ENCODE measurements at places on chromosomes 6 and 20.

- no peak for DNase-seq
Observed at GRCh38 chr6:118739696-118740353, 88.4 kb upstream of the CEP85L start.

DNA sequence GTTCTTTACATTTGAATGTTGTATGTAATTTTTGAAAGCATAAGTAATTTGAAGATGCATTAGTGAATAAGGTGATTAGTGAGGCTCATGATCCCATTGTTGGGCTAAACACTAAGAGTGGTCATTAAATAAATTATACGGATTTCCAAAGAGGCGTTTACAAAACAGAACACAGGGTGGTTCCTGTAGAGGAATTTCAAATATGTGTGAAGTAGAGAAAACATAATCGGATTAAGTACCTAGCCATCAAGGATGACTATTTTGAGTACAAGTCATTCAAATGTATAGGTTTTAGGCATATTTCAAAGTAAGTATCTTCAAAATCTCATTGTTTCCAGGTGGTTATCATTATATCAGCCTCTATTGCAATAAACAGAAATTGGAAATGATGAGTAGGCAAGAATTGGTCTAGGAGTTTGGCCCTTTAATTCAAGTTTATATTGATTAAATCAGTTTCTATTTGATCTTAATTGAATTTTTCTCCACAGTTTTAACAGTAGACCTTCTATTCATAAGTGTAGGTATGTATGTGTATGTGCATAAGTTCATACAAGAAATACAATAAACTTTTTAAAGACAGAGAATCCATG is 94.8 kb downstream of the MYLK4 start:
- no peak for DNase-seq

DNA sequence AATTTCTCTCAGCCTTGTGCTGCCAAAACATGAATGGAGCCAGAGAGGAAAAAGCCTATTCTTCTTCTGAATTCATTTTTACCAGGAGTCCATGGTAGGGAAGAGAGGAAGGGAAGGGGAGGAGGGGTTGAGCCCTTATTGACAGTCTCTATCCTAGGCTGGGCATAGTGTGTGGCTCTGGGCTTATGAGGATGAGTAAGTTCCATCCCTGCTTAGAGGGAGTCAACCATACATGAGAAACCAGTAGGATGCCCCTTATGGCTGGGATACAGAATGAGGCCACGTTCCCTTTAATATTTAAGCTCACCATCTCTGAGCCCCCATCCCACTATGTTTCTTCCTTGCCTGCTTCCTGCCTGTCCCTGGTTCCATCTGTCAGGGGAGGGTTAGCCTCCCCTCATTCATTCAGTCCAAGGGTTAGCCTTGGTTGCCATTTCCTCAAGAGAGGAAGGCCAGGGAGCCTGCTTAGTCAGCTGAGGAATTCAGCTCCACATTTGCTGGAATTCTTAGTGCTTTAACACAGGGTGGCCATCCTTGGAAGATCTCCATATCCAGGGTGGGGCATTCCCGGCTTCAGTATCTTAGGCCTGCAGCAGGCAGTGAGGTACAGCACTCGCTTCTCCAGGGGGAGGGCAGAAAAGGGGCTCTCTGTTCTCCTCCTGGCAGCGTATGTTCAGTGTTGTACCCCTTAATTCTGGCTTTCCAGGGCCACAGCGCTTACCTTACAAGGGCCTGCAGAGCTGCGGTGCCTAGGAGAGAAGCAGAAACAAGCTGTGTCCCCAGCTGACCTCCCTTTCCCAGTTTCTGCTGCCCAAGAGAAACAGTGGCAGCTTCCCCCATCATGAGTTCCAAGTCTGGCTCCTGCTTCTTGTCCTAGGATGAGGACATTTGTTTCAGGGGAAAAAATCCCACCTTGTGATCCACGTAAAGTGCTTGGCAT is 12.5 kb downstream of the SIRT5 start:
- no peak for DNase-seq

- DNase-seq: no peak
Observed at GRCh38 chr20:53944796-53945195, 125.6 kb downstream of the BCAS1 start.

DNA sequence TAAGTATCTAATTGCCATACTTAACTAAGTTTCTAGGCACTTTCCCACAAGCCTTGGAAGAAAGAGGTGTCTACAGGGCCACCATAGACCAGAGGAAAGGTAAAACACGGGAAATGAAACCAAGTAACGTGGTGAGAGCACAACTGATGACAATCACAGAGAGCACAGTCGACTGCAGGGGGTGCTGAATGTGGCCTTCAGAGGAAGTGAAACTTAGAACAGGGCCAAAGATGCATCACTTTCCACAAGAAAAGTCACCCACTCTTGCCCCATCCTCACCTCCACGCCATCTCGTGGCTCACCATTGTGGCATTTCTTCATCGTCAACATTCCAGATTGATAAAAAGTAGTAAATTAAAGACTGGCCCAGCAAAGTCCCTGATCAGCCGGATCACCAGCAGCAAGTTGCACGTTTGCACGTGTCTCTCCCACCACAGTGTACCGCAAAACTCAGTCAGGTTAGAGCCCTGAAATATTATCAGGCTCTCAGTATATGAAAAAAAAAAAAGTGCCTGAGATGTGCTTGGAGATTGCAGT is 31.4 kb downstream of the HIVEP2 start:
- no peak for DNase-seq

DNA sequence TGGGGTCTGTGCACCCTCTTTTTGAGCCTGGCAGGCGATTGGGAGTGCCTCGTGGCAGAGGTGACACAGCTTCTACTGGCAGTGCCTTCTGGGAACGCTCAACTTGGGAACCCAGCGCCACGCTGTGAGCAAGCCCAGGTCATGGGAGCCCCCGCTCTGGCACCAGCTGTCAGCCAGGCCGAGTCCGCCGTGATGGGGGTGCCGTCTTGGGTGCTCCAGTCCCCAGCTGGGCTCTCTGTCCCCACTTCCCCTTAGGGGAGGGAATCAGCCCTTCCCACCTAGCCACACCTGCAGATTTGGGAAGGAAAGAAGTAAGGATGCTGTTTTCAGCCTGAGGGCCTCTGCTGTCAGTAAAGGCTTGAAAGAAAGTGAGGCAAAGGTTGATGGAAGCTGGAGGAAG is 31.0 kb upstream of the NTSR1 start:
- DNase-seq: no peak

- DNase-seq: no peak
Observed at GRCh38 chr6:40852779-40853373, 186.1 kb downstream of the UNC5CL start.

- DNase-seq: no peak
Observed at GRCh38 chr6:106637717-106638341, 8.5 kb downstream of the QRSL1 start.

DNA sequence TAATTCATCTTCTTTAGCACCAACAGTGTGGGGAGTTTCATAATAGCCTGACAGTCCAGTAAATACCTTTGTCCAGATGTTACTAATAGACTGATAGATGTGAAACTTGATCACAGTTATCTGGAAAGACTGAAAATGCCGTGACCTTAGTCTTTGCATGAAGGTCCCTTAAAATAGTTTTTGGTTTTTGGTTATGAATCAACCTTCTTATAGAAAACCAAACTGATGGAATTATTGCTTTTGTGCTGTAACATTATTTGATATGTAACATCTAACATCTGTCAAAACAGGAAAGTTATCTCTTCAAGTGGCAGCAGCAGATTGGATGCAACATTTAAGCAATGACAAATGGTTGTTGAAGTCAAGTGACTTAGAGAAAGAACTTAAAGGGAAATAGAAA is 190.4 kb downstream of the DOK5 start:
- no peak for DNase-seq

DNA sequence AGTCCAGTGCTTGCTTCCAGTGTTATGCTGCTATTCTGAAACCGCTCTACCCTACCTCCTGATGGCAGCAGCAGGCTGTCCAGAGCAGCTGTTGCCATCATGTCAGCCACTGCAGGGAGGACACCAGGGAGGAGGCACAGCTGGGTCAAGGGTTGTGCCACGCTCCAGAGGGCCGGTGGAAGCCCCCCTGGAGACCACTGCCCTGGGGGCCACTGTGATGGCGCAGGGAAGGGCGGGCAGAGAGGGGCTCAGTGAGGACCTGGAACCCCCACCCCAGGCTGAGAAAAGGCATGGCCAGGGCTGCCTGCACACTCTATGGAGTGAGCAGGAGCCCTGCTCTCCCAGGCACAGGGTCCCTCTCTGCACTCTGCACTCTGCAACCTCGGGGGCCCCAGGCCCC is 271.3 kb upstream of the BTBD3 start:
- no peak for DNase-seq

GRCh38 chr6:17454316-17455005 is 61.1 kb downstream of the CAP2 start:
- no peak for DNase-seq

- no peak for DNase-seq
Observed at GRCh38 chr20:14919501-14920081, 582.2 kb upstream of the FLRT3 start.

GRCh38 chr6:47483853-47484546 is 6.4 kb downstream of the CD2AP start:
- DNase-seq: no peak

GRCh38 chr20:25605148-25605547 is 18.7 kb downstream of the NANP start:
- no peak for DNase-seq

- no peak for DNase-seq
Observed at GRCh38 chr20:53146201-53146891, 174.2 kb downstream of the TSHZ2 start.

GRCh38 chr6:84860509-84860908 is 96.1 kb upstream of the TBX18 start:
- DNase-seq: no peak

DNA sequence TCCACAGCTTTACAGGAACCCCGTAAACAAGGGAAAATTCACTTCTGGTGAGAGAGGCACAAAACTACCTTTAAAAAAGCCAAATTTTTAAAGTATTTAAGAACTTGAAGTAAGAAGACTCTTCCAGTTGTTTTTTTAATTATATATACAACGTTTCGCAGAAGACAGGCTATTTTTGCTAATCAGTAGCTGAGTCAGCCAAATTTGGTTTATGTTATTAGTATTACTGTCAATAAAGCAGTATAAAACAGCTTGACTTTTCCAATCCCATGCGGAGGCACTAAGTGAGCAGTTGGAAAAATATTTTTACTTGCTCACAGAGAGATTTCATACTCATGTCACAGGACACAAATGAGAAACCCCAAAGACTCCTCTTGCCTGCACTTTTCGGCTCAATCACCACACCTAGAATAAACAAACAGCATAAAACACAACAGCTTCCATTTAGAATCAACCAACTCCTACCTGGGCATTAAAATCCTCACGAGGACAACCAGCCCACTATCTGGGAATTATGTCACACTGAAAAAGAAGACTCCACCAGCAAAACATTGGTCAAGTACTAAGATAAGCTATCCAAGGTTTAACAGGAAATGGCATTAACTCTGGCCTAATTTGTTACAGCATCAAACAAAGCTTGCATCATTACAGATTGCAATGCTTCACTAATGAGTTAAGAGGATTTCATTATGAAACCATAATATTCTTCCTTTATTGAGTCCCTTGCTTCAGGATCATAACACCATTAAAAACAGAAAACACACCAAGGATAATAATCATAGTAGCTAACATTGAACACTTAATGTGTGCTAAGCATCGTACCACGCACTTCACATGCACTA is 26.3 kb downstream of the ELOVL5 start:
- no peak for DNase-seq

- no peak for DNase-seq
Observed at GRCh38 chr6:148693882-148694484, 52.8 kb upstream of the UST start.

DNA sequence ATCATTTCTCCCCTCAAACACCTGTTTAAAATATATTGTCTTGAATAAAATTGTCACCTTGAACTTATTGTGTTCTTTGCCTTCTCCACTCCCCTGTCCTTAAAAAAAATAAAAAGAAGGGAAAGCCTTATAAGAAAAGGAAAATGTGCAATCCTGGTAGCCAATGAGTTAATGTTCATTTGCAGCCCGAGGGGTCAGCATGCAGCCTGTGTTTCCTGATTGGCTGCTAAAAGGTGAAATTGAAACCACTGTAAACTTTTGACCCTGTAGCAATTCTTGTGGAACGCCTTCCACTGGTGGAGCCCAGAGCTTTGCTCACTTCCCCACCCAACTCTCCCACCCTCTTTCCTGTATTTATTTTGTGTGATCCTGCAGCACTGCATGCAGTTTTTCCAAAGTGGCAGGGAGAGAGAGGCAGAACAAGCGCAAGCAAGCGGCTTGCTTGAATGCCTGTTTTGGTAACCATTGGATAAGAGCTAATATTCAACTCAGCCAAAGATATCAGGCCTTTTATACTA is 74.9 kb downstream of the NCOA3 start:
- peak; percentile 3 for DNase-seq

DNA sequence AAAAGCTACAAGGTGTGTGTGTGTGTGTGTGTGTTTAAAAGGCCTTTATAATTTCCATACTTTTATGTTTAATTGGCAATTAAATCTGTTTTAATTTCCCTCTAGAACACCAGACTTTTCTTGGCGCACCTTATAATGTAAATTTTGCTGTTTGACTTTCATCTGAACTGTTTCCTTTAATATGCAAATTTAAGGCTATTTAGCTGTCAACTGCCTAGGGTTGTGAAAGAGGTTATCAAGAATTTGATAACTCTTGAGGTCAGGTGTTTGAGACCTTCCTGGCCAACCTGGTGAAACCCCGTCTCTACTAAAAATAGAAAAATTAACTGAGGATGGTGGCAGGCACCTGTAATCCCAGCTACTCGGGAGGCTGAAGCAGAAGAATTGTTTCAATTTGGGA is 4.0 kb upstream of the LHFPL5 start:
- no peak for DNase-seq

DNA sequence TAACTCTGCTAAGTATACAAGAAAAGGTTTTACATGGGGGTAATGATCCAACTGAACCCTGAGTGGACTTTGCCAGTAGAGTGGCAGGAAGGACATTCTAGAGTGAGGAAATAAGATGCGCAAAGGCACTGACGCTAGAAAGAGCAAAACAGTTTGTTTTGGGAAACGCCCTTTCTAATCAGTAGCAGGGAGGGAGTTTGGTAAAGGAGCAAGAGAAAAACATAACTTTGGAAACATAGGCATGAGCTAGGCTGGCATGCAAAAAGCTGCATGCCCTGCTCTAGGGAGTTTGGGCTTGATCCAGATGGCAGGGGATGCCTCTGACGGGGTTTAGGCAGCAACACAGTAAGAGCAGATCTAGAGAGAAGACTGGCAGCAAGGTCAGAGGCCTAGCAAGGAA is 135.2 kb downstream of the DST start:
- DNase-seq: no peak

GRCh38 chr6:20906945-20907344 is 372.7 kb downstream of the CDKAL1 start:
- no peak for DNase-seq

Measured in caudate nucleus (tissue), 63 donors.